ENCODE measurements at places on chromosomes 2 and 18.

GRCh38 chr18:56382541-56382940 lies 255.9 kb downstream of the TXNL1 start:
- DNase-seq = no peak

DNA sequence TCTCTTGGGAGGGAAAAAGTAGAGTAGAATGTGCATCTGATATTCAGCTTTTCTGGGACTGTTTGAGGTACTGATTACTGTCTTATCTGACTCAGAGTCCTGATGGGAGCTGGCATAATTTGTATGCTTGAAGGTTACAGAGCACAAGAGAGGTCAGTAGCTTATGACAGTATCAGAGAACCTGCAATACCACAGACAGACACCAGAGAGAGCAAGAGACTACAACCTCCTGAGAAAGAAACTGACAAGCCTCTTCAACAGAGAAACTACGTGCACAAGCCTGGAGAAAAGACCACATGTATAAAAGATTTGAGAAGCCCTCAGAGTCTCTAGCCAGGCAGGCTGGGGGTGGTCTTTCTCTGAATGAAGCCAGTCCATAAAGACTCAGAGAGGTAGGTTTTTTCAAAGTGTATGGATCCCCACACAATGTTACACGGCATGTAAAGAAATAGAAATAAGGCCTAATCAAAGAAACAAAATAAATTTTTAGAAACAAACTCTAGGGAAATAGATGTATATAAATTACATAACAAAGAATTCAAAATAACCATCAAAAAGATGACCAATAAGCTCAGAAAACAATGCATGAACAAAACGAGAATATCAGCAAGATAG lies 568.3 kb downstream of the LRRTM4 start:
- peak; percentile 6 for DNase-seq

DNA sequence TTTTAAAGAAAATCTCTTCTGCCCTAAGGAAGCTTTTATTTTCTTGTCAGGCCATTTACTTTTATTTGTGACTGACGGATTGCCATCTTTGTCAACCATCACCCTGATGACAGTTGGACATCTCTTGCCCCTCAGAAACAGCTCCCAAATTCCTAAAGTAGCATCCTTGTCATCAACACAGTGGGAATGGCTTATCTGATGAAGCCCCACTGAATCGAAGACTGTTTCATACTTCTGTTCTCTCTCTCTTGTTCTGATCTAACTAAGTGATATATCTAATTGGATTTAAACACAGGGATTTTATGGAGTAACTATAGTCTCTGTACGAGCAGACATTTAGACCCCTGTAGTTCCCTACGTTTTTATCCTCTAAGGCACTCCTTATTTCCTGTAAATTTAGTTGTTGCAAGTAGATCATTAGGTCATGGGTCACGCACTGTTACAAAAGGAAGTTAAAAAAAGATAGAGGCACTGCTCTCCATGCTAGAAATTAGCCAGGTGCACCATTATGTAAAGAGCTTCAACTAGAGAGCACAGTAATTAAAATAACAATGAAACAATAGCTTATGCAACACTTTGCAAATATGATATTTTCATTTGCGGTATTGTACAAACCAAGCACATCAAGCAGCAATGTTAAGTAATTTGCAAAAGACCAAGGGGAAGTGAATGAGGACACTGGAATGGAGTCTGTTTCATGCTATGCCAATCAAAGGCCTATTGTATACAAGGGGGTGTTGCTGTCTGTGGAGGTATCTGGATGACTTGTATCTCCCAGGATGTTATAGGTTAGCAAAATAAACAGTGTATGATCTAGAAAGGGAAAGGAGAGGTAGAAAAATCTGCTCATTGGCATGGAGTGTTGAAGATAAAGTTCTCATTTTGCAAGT lies 284.7 kb downstream of the LRRTM1 start:
- no peak for DNase-seq

DNA sequence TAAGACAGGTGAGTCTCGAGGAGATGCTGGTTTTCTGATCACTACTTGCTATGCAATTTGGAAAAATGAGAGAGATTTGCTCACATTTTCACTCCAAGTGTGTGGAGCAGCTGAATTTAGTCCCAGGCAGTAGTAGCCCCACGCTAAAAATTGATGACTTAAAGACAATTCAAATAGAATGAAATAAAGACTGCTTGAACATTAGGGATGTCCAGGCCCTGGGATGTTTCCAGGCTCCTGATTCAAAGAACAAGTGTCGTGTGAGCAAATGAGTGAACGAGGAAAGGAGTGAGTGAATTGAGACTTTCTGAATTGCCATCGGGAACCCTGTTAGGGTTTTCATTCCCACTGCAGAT lies 37.3 kb upstream of the MRPL19 start:
- no peak for DNase-seq

DNA sequence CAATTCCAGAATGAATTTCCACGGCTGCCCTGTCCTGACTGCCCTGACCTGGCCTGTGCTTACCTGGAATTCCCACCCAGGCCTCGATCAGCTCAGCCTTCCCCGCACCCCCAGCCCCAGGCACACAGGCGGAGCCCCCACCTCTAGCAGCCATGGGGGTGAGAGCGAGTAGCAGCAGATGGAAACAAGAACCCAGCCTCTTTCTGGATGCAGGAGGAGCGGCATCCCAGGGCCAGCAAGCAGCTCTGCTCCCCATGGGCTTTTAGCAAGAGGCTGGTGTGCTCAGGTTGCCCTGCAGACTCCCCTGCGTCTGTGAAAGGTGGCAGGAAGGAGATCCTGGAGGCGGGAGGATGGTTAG lies 101.8 kb downstream of the TPO start:
- no peak for DNase-seq

GRCh38 chr2:7264791-7265190 lies 347.6 kb downstream of the RNF144A start:
- DNase-seq = no peak

GRCh38 chr18:54845787-54846186 lies 17.5 kb downstream of the RAB27B start:
- DNase-seq = no peak

GRCh38 chr2:9144046-9144445 lies 62.6 kb upstream of the ASAP2 start:
- DNase-seq = no peak

GRCh38 chr2:162315938-162316337 lies 2.5 kb downstream of the IFIH1 start:
- no peak for DNase-seq

GRCh38 chr18:49638209-49638785 lies 76.4 kb downstream of the LIPG start:
- no peak for DNase-seq

GRCh38 chr2:64434039-64434657 lies 19.8 kb upstream of the LGALSL start:
- no peak for DNase-seq

DNA sequence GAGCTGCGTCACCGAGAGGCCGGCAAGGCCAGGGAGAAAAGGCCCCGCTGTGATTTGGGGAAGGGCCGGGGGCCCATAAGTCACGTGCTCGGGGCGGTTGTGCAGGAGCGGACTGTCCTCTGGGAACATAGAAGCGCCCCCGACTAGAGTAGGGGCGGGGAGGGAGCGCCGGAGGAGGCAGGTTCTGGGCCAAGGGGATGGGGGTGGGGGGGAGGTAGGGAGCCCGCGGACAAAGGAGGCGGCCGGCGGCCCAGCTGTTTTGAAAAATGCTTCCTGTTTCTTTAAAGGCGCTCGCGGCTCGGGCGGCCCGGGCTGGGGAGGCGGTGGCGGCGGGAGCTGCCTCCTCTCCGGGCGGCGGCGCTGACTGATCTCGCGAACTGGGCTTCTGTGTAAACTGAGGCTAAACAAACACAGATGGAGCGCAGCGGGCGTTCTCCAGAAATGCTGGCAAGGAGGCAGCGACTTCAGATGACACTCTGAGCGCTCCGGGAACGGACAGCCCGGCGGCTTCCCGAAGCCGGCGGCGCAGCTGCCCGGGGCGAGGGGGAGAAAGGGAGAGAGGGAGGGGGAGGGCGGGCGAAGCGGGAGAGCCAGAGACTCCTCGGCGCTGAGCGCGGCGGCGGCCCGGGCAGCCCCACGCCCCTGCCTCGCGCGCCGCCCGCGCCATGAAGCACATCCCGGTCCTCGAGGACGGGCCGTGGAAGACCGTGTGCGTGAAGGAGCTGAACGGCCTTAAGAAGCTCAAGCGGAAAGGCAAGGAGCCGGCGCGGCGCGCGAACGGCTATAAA lies at the start of gene ATOH8:
ATOH8 (plus strand) TSS at position 467 of the 788 bp plus-strand sequence; CDS start at position 666, 199 bp downstream.
- peak; percentile 71 for DNase-seq
